ENCODE measurements at places on chromosomes 7 and 10.

DNA sequence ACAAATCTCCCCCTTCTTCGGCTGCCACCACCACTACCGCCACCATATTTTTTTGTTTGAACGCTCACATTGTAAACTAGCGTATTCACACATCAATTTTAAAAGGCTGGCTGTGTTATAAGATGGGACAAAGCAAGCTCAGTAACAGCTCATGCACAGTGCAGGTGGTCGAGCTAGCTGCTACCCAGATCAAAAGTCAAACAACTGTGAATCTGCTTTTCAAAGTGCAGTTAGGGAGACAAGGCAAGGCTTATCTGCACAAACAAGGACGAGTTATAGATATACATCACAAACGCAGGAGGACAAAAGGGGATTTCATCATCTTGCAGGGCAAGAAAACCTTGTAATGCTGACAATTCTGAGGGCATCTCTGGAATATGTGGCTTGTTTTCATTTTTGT is 231.6 kb downstream of the VTI1A start:
- DNase-seq = no peak

GRCh38 chr7:42596737-42597136 is 315.1 kb downstream of the C7orf25 start:
- DNase-seq = no peak

DNA sequence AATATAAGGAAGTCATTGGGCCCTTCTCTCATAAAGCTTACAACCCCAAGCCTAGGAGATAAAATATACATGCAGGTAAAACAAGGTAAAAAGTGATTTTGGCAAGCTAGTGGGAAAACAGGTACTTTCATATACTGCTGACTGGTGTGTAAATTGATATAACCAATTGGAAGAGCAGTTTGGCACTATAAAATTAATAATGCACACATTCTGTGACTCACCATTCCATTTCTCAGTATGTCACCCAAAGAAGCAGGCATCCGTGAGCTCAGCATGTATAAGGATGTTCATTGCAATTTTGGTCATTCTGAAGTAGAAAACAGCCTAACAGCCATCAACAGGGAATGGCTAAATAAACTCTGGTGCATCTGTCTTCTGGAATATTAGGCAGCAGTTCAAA is 2.9 kb downstream of the MACROH2A2 start:
- no peak for DNase-seq

GRCh38 chr7:103651593-103652377 is 205.8 kb upstream of the SLC26A5 start:
- no peak for DNase-seq

GRCh38 chr10:120184547-120185337 is 272.3 kb upstream of the PLPP4 start:
- no peak for DNase-seq

GRCh38 chr10:74039561-74040145 is 41.7 kb downstream of the VCL start:
- peak; percentile 76 for DNase-seq

GRCh38 chr10:49172061-49172776 is 16.0 kb downstream of the TMEM273 start:
- no peak for DNase-seq

GRCh38 chr10:84204122-84204521 is 9.8 kb downstream of the CDHR1 start:
- no peak for DNase-seq

DNA sequence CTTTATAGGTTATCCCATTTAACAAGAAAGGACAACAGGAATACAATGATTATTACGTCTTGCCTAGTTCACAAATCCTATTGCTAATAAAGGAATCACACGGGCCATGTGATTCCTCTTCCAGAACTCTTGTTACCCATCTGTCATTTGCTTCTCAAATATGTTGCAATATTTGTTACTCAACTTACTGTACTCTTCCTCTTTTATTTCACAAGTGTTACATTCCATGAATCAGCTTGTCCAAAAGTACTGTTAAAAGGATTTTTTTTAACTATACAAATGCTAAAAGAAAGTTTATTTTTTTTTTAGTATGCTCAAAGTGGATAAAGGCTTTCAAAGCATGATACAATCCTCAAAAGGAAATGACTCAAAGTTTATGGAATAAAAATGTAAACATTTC is 3.9 kb upstream of the CD36 start:
- no peak for DNase-seq

DNA sequence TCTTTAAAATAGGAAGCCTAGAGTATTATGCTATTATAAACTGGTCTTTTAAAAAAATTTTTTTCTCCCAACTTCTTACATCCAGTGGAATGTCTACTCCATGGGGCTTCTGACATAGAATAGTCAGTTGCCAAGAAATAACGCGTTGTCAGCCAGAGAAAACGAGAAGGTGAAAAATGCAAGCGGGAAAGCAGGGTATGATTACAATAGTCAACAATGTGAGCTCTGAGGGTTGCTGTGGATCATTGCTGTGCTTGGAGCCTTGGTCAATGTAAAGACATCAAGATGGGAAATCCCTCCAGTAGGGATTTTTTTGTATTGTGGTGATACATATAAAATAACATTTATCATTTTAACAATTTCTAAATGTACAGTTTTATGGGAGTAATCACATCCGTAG is 27.6 kb upstream of the PLPP4 start:
- DNase-seq = no peak

DNA sequence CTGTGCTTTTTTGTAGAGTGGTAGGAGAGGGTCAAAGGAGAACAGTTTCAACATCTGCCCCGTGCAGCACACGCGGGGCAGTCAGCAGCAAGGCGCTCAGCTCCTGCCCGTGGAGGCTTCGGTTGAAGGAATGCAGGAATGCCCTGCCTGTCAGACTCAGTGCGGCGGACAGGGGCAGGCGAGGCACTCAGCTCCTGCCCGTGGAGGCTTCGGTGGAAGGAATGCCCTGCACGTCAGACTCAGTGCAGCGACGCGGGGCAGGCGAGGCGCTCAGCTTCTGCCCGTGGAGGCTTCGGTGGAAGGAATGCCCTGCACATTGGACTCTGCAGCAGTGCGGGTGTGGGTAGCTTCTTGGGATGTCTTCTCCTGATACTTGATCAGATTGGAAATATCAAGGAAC is 37.0 kb downstream of the PPP2R2D start:
- DNase-seq = no peak

GRCh38 chr10:132448248-132448731 is 51.3 kb downstream of the PWWP2B start:
- no peak for DNase-seq

GRCh38 chr7:121985476-121986030 is 112.6 kb downstream of the PTPRZ1 start:
- no peak for DNase-seq

GRCh38 chr7:128210036-128210347 is 31.1 kb upstream of the LEP start:
- no peak for DNase-seq

- no peak for DNase-seq
Measured at GRCh38 chr10:122014652-122015248, 25.8 kb downstream of the TACC2 start.

DNA sequence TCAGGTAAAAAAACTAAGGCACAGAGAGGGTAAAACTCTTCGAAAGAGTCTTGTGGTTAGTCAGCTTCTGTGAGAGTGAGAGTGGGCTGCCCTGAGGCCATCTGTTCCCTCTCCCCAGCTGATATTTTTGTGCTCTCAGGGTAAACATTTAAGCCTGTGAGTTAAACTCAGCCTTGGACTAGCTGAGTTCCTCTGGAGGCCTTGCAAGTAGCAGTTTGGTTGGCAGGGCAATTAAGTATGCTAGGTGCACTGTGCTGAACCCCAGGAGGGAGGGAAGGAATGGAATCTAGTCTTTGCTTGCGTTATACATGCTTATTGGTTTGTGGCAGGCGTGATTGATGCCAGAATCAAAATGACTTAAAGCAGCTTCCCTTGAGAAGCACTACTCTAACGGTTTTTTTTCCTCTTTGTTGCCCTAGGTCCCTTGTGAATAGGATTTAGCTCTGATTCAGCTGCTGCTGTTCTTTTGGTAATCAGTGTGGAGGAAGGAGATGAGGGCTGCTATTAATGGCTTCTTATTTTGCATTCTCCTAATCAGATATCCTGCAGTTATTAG is 140.2 kb downstream of the AUTS2 start:
- DNase-seq = no peak

DNA sequence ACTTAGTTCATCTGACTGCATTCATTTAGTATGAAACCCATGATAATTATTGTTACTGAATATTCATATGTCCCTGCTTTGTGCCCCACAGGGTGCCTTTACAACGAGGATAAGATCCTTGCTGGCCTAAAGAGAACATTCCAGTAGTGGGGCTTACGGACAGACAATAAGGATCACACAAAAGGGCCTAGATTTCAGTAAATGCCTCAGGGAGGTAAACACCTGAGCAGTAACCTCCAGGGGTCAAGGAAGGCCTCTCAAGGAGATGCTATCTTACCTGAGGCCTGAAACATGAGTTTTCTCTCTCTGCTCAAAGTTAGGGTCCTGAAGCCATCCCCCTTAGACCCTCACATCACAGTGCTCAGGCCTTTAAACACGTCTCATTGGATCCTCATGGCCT is 228.7 kb downstream of the TCF7L2 start:
- DNase-seq = no peak

DNA sequence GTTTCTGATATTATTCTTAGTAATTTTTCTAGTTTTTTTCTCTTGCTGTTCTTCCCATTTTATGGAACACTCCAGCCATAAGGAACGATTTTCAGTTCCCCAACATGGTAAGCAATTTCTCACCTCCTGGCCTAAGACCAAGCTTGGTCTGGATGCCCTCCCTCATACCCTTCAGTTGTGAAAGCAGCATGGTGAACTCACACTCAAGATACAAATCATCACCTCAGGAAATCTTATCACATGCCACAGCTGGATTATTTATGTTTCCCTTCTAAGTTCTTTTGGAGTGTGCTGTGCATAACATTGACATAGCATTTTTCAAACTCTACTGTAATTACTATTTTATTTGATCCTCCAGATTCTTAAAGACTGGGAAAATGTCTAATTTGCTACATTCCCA is 216.6 kb downstream of the AGMO start:
- DNase-seq = no peak

DNA sequence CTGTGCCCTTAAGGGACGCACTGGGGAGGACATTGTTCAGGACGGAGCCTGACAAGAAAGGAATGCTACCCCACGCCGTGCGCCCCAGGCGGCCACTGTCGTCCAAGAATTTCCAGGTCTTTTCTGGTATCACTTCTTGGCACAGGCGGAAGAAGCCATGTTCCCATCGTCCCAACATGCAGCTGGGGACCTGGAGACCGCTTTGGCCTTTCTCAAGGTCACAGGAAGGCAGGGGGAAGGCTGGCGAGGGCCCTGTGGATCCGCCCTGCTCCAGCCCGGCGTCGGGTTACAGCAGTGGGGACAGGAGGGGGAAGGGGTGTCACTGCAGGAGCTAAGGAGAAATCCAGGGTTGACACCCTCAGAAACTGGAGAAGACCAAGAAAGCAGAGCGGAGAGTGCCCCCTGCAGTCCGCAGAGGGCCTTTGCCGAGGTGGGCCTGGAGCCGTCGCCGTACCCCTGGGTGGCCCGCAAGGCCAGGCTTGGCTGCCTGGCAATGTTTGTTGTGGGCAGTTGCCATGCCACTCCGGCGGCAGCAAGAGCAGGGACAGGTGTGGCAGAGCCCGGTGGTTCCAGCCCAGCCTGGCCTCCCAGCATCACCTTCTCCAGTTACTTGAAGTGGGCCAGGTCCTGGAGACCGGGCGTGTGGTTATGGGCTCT is 104.1 kb downstream of the LHPP start:
- no peak for DNase-seq

GRCh38 chr10:133109711-133110110 is 22.0 kb downstream of the ADGRA1 start:
- DNase-seq = no peak

DNA sequence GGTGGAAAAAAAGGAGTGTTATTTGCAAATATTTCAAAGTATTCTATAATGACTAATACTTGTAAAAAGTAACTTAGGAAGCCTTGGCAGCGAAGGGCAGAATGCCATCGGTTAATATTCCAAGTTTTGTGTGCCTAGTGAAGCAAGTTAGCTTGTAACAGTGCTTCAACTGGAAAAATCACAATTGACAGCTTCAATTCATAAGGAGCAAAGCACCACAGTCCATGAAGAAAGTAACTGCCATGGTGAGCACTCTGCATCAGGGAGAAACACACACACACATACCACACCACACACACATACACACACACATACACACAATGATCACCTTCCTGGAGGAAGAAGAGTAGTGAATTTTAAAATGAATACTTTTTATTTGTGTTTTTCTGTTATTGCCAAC is 298.3 kb downstream of the CNTNAP2 start:
- DNase-seq = no peak

DNA sequence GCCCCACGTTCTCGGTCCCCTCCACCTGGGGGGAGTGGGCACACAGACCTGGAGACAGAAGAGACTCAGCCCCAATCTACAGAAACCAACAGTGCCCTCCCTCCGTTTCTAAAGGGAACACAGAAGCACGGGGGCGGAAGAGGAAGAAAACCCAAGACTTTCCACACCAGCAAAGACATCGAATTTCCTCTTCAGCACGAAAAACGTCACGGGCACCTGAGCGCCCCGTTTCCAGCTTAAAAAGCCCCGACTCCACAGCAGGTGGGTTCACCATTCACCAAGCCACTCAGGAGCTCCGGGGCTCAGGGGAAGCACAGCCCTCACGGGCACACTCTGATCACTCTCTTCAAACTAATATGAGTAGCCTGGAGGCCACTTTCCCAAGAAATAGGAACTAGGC is 19.6 kb downstream of the NUDT1 start:
- DNase-seq = no peak

GRCh38 chr7:24434972-24435371 is 138.3 kb upstream of the PALS2 start:
- DNase-seq = no peak

DNA sequence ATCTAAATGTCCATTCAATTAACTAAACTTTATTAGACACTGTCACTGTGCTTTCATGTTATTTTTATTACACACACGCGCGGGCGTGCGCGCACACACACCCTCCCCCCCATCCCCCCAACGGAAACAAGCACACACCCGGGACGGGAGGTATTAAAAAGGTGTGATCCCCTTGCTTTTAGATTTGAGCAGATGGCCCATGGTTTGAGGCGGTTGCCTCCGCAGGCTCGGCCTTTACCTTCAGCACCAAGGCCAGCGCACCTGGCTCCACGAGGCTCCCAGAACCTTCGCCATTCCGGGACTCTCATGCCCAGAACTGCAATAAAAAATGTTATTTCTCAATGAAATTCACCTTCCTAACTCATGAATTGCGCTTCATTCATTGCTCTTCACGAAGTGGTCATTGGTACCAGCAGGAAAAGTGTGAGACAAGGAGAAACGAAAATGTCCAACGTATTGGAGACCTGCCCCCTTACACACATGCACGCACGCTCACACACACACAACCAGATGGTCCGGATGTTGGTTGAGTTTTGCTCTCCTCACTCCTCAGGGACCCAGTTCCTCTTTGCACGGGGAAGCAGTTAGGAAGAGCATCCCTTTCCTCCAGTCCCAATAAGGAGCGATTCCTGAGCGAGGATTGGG is 20.8 kb upstream of the PTF1A start:
- DNase-seq = no peak

DNA sequence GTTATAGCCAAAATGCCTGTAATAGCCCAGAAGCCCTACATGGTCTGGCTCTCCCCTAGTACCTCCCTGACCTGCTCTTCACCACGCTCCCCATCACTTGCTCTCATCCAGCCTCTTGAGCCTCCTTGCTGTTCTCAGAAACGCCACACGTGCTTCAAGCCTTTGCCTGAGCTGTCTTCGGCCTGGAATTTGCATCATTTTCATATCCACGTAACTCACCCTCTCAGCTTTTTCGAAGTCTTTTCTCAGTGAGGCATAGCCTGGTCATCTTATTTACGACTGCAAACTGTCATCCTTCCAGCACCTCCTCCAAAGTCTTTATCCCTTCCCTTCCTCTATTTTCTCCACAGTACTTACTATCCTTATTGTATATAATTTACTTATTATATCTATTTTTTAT is 151.0 kb upstream of the AHR start:
- DNase-seq = no peak

Measured in coronary artery (tissue), 2 donors.